ENCODE measurements at places on chromosomes 3 and 15.

DNA sequence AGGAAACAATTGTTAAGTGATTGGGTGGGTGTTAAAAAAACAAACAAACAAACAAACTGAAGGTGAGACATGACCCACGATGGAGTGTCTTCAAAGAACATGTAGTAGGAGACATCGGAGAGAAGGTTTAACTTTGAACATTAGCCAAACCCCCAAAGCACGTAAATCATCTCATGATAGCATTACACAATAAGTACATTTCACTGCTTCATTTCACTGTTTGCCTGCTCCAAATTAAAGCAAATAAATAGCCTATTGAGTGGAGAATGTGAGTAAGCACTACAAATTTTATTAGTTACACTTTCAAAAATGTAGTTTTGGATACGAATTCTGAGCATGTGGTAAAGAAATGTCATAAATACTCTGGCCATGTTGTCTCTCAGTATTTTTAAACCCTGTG is 287.0 kb downstream of the SI start:
- no peak for DNase-seq

DNA sequence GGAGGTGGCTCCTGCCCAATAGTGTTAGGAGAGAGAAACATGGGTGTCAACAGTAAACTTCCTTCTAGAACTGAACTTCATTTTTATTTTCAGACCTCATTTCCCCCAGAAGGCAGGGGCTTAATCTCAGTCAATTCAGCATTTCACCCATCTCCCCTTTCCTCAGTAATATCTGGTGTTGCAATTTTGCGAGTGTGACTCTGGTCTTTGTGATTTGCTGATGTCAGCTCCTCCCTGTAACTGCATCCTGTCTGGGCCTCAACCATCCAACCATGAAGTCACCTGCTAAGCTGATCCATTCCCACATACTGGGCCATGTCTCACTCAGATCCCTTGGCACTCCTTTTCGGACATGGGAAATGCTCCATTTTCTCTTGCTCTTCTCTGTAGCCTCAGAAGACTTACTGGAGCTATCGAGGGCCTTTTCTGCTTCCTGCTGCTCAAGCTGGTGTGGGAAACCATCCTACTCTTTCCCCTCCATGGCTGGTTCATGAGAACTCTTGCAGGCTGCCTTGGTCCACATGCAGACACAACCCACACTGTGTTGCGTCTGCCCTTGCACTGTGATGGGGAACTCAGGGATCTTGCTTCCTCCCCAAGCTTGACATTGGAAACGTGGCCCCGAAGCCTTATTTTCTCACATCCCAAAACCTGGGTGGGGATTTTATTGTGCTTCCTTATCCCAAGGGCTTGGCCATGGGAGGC is 24.6 kb downstream of the CCR4 start:
- no peak for DNase-seq

DNA sequence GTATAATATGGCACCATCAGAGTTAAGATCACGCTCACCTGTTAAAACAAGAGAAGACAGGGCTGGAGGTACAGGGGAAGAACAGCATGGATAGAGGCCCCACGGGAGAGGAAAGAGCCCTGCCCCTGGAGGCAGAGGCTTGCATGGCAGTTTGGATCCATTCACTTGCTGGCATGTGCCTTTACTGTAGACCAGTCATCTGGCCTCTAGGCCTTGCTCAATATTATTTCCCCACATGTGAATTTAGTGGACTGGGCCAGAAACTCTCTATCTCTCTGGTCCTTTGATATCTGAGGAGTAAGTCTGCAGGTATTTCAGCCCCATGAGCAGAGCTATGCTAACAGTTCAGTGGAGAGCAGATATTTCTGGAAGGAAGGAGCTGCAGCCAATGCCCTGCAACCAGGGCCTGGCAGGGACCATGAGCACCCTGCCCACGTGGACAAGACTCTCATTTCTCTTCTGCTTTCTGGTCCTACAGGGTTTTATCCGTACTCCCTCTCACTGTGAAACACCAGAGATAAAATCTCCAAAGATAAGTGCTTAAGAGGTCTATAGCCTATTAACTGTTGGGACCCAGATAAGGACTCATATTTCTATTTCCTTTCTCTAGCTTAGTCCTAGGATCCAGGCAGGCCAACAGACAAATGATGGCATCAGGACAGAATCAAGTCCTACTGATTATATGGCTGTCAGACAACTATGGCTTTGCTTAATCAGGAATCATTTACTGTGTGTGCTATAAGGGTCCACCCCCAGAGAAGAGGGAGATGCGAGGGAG is 65.0 kb downstream of the CLDN11 start:
- no peak for DNase-seq

DNA sequence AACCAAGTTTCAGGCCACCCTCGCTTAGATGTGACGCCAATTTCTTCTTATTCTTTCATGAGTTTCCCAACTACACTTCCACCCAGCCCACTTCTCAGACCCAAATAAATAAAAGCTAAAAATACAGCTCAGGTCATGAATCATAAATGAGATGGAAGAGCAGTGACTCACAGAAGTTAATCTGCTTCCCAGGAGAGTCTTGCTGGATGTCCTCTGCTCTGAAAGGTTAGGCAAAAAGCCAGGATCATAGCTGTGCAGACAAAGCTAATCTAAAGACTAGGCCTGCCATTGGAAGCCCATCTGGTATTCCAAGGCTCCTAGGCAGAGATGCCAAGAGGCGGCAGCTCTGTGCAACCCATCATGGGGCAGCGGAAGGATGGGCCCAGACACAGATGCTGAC is 24.1 kb downstream of the SHC4 start:
- DNase-seq, result no peak
